ENCODE measurements at places on chromosomes 1 and 21. TPM values are rescaled to one million over a fixed set of nuclear protein-coding genes. Genes with fewer than 3 reads are reported as not detected.

Gene FAM177B
- not detected for total RNA-seq

Gene SLC35F3
- total RNA-seq = 5.4 TPM

Gene GBP5
- 0.05 TPM for total RNA-seq

Gene PALMD
- total RNA-seq = 0.46 TPM

Gene CRABP2
- 9.3 TPM for total RNA-seq

Gene RNF11
- total RNA-seq = 28.0 TPM

Gene TMEM240
- 0.47 TPM for total RNA-seq

Gene C1orf185
- not detected for total RNA-seq

Data from A549 treated with GW870086 at 1 μM for 4 hours (cell line).